Inflammatory macrophage treated with lipopolysaccharide for 1 hour (primary cell): ENCODE measurements at places on chromosomes 7 and 10.

- no peak for DNase-seq
Measured at GRCh38 chr7:74056096-74056915, 27.3 kb upstream of the LIMK1 start.

DNA sequence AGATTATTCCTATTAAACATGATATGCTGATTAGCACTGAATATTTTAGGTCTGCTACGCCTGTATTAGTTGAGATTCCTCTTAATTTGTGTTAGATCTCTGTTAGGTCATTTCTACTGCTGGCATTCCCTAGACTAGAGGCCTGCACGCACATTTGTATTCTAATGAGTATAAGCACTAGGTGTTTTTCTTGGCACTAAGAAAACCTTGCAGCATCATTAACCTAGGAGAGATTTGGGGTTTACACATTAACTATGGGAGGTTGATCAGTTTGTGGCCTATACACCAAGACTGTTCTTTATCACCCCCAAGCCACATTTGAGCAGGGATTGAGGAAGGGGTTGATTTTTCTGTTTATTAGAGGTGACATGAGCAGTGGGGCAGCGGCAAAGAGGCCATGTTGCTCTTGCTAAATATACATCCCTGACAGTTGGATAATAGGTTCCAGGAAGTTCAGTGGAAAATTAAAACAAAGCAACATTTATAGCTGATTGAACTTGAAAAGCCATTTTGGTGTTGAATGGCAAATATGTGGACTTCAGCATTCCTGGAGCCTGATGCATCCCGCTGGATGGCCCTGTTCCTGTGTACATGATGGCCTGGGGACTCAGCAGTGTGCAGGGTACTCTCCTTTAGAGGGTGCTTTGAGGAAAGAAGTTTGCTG is 65.2 kb downstream of the GBF1 start:
- no peak for DNase-seq

GRCh38 chr10:132477398-132478340 is 59.9 kb upstream of the INPP5A start:
- no peak for DNase-seq

GRCh38 chr10:123146894-123147634 is 872 bp upstream of the HMX2 start:
- DNase-seq, result peak; percentile 30

- DNase-seq, result no peak
Measured at GRCh38 chr10:128007056-128007455, 100.2 kb downstream of the PTPRE start.

DNA sequence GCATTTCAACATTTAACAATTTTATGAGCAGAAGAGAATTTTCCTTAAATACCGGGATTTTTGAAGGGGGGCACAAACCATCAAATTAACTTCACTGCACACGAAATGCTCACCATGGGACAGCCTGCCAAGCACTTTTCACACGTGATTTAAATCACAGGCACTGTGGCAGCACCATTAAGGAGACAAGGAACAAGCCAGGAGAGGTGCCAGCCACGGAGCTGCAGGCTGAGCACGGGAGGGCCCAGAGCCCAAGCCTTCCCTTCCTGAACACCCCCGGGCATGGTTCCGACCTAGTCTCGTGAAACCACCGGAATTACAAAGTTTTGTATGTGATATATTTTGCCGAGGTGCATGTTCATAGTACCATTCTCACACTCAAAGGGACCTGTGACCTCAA is 13.4 kb downstream of the PITRM1 start:
- no peak for DNase-seq

- no peak for DNase-seq
Measured at GRCh38 chr10:34551295-34551694, 263.8 kb downstream of the PARD3 start.

GRCh38 chr7:116709336-116709735 is 37.3 kb downstream of the MET start:
- DNase-seq, result no peak

- DNase-seq, result no peak
Measured at GRCh38 chr10:102236006-102236405, 5.3 kb downstream of the PITX3 start.

DNA sequence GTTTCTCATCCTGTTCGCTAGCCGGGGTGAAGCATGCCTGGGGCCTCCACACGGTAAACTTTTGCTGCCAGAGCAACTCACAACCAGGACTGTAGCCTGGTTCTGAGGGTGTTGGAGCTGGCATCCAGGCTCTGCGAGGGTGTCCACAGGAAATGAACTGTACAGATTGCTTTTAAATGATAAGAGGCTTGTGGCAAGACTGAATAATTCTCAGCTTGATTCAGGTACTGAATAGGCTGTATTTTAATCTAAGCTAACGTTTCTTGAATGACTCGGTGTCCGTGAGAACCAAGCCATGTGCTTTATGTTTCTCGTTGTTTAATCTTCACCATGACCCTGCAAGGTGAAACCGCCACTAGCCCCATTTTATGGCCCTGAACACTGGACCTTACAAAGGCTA is 49.3 kb downstream of the EEPD1 start:
- DNase-seq, result no peak

DNA sequence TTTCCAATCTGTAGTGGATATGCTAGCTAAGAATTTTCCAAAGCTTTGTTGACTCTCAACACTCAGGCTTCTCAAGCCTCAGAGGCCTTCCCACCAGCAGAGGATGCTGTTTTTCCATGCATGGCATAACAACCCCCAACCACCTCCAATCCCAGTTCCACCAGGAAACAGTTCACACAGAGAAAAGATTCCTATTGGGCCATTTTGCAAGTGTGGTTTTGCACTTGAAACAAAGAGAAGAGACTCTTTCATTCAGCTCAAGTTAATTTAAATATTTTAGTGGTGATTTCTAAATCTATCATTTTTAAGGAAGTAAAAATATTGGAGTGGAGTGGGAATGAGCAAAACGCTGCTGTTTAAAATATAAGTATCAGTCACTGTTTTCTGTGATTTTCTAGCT is 105.6 kb upstream of the COL1A2 start:
- DNase-seq, result no peak

DNA sequence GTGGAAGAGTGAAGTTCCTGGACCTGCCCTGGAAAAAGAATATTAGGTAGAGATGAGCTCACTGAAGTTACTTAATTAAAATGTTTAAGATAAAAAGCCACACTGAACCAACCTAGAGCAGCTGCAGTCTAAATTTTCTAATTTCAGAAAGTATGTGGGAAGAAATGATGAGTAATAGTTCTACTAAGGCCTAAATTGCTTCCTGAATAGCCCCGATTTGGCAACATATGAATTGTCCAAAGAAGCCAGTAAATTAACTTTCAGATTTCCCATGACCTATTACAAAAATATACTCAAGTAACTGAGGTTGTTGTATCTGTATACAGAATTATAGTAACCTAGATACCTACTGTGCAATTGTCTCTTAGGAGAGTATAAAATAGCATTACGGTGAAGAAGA is 312.6 kb downstream of the IPMK start:
- no peak for DNase-seq
